ENCODE measurements at places on chromosomes 4 and X.

GRCh38 chrX:3509934-3510333 is 163.5 kb upstream of the MXRA5 start:
- DNase-seq, result no peak

GRCh38 chr4:1501754-1502500 is 95.7 kb upstream of the NKX1-1 start:
- DNase-seq, result no peak

DNA sequence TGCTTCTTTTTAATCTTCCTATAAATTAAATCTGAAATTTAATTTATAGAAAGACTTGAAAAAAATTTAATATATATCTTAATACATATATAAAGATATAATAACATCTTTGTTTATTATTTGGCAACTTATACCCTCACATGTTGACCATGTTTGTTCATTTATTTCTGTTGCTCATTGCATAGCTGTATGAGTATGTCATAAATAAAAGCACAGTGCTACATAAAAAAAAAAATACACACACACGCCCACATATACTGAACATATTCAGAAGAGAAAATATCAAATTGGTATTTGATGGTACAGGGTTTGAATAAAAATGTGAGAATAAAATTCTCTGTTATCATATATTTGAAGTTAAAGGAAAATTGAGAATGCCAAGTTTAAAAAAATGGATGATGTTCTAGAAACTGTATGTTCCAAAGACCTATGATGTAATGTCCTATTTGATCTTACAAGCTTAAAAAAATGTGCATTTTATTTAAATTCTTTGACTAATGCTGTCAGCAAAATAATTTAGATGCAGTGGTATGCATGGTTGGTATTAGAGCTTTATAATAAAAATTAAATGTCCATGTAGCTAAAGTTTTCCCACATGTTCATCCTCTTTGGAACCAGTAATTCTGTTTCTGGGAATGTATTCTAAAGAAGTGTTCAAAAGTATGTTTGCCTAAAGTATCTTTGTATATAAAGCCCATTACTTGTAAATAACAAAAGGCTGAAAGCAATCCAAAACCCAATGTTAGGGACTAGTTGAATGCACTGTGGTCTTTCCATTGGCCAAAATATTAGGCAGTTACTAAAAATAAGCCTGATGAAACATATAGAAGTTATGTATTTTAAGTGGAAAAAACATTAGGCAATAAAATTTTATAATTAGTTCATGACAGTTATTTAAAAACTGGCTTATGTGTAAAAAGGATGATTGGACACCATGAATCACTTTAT is 12.9 kb downstream of the TMEM184C start:
- no peak for DNase-seq

GRCh38 chr4:23972805-23973204 is 83.0 kb upstream of the PPARGC1A start:
- DNase-seq, result no peak

DNA sequence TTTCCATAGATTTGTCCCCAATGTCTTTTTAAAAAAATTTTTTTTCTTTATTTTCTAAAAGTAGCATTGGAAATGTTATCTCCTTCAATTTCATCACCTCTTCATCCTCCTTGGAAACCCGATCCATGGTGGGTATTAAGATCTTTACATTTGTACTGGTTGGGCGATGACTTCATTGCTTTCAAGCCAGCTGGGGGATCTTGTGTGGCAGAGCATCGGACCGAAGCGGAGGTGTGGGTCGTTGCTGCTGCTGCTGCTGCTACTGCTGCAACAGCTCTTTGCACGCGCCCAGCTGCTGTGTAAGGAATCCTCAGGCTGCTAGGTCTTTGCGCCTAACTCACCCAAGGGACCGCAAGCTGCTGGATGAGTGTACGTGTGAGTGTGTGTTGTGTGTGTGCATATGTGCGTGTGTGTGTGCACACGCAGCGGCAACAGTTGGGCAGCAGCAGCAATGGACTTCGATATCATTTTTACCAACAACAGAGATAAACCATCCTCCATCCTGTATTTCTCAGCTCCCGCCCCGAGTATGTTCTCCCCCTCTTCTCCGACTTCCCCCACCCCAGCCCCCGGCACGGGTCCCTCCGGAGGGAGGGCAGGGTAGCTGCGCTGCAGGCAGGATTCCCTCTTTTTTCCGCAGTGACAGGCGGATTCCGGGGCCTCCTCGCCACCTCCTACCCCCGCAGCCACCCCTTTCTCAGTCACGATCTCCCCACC is 768 bp upstream of the CDKL5 start:
- DNase-seq, result no peak

GRCh38 chr4:102734591-102735385 is 26.0 kb downstream of the MANBA start:
- no peak for DNase-seq

- DNase-seq, result no peak
These were observed 92.3 kb downstream of the SPRY1 start for GRCh38 chr4:123488916-123489315.

GRCh38 chr4:42531341-42532030 is 125.4 kb downstream of the ATP8A1 start:
- no peak for DNase-seq

GRCh38 chr4:172708184-172708583 is 460.4 kb upstream of the GALNT7 start:
- no peak for DNase-seq

DNA sequence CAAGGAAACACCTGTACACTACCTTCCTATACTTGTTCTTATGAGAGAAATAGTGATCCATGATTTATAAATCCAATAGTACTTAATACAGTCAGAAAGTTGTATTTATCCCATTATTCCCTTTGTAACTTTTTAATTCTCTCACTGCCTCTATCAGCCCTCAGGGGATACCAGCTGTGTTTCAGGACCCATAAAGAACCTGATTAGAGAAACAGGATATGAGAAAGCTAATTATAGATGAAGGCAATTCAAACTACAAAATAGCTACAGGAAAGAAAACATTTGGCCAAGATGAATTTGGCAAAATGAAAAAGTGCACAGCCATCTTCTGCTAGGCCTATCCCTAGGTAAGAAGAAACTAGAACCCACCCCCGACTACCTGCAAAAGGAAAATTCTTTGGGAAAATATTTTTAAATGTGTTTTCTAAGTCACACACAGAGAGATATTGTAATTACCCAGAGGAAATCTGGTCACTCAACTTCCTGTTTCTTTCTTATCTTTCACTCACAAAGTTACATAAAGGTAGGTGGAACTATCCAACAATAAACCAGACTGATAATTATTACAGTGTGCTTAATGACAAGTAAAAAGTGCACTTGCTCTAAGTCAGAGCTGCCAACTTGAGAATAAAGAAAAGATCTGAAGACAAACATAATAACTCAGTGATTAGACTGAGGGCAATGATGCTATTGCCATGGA is 836.5 kb upstream of the HTR2C start:
- no peak for DNase-seq

DNA sequence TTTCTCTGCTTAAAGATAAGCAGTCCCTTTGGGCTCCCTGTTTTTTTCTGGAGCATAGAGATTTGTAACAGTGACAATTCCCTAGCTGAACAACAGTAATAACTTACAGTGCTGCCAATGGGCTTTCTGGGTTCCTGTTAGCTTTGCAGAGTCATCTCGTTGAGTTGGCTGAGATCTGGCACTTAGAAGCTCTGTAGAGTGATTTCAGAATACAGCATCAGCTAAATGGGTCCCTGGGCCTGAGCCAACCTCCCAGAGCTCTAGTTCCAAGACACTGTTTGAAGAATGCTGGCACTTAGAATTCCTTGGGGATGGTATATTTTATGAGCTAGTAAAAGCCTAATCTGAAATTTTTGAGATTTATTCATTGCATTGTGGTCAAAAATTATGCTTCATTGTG is 43.5 kb upstream of the SERTM2 start:
- DNase-seq, result peak; percentile 2

DNA sequence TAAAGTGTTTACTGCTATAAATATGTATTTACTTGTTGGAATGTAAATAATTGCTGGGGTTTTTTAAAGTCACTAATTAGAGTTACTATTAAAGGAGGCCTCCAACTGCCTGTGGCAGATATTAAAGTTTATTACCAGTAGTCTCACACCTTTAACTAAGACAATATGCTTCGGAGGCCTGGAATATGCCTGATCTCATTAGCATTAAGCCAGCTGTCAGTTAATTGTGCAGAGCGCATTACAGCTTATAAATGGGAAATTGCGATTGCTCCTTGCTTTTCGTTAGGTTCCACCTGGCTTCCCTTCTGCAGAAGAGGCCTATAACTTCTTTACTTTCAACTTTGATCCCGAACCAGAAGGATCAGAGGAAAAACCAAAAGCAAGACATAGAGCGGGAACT is 41.3 kb downstream of the CC2D2A start:
- DNase-seq, result no peak

- DNase-seq, result no peak
These were observed 88.1 kb downstream of the MGST2 start for GRCh38 chr4:139753686-139754085.

- no peak for DNase-seq
These were observed 933 bp downstream of the CNKSR2 start for GRCh38 chrX:21374994-21375707.

- DNase-seq, result no peak
These were observed 83.1 kb upstream of the IGFBP7 start for GRCh38 chr4:57193209-57193810.

DNA sequence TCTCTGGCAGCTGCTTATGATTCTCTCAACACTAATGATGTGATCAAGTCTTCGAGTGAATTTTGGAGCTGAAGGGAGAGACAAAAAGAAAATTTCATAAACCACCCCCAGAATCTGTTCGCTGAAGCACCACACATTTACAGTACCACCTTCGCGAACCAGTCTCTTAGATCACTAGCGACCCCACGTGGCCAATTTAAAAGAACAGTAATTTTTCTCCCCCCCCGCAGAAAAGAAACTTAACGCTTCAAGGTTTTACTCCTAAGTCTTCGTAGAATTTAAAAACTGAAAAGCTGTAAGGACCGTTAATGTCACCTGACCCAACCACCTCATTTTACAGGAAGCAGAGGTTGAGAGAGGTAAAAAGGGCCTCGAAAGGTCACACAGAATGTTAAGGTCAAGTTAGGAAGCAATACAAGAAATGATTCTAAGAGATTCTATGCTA is 187.5 kb downstream of the QDPR start:
- DNase-seq, result peak; percentile 36

DNA sequence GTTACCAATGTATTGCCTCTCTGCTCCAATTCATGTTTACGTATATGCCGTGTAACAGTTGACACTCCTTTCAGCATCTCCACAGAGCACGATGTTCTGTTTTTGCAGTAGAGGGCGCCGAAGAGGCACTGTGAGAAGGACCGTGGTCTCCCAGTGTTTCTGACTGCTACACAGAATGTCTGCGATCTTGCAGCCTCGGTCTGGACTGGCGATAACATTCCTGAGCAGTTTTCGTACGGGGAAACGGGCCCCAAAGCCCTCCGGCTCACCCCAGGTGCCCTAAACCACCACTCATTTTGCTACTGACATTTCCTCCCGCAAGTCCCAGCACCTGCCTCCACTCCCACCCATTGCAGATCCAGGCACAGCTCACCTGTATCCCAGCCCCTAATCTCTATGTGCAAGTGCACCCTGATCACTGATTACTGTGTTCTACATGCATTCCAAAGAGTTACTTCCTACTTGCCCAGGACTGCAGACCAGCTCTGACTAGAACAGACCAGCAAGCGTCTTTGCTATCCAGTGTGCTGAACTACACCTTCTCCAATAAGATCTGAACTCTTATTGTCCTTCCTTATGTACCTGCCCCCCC is 12.4 kb upstream of the NFXL1 start:
- DNase-seq, result peak; percentile 36

- DNase-seq, result no peak
These were observed 66.3 kb upstream of the MAD2L1 start for GRCh38 chr4:120132935-120133334.

GRCh38 chr4:74944354-74944793 is 11.5 kb downstream of the PARM1 start:
- no peak for DNase-seq

GRCh38 chr4:105741548-105741947 is 33.0 kb downstream of the GSTCD start:
- DNase-seq, result no peak

GRCh38 chr4:48266781-48267180 is 2.9 kb downstream of the TEC start:
- no peak for DNase-seq

DNA sequence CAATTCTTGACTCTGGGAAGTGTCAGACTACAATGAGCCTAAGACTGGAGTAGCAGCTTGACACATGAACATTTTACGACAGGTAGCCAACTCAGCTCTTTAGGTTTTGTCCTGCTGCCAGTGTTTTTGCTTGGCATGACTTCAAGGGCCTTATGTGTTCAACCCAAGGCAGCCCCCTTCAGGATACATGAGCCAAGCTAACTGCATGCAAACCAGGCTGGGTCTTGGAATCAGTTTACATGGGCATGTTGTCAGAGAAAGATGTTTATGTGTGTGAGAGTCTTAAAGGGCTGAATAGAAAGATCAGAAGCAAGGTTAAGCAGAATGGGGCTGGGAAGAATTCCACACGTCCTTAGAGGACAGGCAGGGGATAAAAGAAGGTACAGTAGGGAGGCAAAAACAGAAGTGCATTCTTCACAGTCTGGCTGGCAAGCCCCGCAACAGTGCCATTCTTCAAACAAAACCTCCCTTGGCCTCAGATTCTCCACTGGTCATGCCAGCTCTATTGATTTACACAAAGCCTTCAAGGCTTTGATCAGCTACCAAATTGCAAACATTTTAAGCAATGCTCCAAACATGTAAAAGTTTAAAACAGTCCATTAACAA is 97.3 kb downstream of the NKX6-1 start:
- no peak for DNase-seq

GRCh38 chrX:136354201-136354600 is 53.4 kb downstream of the ADGRG4 start:
- no peak for DNase-seq

DNA sequence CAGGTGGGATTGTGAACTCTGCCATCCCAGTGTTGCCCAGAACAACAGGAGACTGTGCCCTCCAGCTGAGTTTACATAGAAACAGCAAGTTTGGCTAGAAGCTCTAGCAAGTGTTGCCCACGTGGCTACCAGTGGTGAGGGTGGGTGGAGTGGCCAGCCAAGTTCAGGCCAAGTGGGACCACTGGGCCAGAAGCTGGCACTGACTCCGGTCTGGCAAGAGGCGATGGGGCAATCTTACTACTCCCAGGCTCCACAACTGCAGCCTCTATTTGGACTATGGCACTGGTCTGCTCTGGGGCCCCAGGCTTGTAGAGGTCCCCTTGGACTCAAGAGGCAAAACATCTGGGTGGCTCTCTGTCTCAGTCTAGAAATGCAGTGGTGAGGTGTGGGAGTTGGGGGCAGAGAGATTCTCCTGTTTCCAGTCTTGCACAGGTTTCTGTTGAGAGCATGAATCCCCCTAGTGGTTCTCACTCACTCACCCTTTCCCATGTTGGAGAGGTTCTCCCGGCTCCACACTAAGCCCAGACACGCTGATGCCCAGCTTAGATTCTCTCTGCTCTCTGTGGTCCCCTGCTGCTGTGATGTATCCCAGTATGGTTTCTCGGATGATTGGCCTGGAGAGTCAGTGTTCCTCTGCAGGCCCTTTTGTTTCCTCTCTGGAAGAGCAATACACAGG is 615.3 kb downstream of the PDHA2 start:
- DNase-seq, result no peak

GRCh38 chr4:26729027-26729426 is 131.6 kb upstream of the STIM2 start:
- DNase-seq, result no peak

GRCh38 chrX:120029354-120029753 is 48.1 kb downstream of the RHOXF2B start:
- no peak for DNase-seq

Data from occipital lobe (tissue), 3 donors.